B cell (primary cell): ENCODE measurements at places on chromosomes 4 and X. TPM values are rescaled to one million over a fixed set of nuclear protein-coding genes. Genes with fewer than 3 reads are reported as not detected.

DNA sequence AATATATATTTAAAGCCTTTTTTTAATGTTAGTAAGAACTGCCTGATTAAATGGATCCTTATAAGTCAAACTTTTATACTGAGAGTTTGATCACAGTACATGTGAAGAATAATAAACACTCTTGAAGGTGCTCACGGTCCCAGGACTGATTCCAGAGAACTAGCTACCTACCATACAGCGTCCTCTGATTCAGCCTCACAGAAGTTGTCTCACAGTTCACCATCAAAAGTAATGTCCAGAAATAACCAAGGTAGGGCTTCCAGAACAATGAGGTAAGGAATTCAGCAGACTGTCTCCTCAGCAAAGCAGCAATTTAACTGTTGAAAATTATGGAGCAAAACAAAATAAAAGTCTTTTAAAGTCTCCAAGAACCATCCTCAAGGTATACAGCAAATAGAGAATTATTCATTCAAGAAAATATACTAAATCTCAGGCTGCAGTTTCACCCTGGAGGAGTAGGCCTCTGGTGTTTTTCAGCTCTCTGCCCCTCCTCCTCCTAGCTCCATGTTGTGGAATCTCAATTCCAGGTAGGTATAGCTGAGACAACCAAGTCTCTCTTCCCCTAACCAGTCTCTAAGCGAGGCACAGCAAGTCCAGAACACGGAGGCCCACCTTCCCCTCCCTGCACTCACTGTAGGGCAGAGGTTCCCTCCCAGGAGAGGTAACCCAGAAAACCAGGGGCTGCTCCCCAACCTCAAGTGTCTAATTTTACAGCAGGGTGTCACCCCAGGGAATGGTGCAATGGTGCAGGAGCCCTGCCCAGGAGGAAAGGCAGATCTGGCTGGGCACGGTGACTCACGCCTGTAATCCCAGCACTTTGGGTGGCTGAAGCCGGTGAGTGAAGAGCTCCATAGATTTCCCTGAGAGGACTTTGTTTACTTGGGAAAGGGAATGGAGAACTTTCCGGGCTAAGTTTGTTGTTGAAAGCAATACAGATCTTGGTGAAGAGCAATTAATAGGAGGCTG is 28.6 kb downstream of the FAM241A start:
- no peak for DNase-seq
- no peak overlapping the region for H3K4me3 ChIP-seq
- H3K27ac ChIP-seq = no peak overlapping the region
- H3K27me3 ChIP-seq = no peaks in the 10 kb centered on the region

The GPR82 gene
- not detected in 2 replicates for total RNA-seq

DNA sequence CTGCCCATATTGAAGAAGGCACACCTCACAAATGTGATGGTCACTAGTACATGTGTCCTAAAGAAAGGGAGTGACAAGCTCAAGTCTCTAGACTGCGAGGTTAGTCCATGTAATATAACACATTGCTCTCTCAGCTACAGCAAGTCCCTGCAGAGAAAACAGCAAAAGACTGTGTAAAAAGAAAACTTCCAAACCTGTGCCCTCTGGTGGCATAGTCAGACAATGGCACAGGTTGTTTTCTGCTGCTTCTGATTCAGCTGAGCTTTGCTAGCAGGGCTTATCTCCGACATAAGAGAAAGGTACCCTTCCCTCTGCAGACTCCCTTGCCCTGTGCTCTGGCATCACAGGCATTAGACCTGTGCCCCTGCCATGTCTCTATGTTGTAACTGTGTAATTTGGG is 1.4 kb upstream of the SERPINA7 start:
- no peak overlapping the region for H3K4me3 ChIP-seq
- no peaks in the 10 kb centered on the region for H3K4me1 ChIP-seq
- DNase-seq = no peak
- no peaks in the 10 kb centered on the region for H3K36me3 ChIP-seq
- no peaks in the 10 kb centered on the region for H3K27me3 ChIP-seq
- H3K27ac ChIP-seq = no peak overlapping the region

GRCh38 chrX:17632942-17633341 is 104.4 kb upstream of the SCML1 start:
- no peaks in the 10 kb centered on the region for H3K4me1 ChIP-seq
- no peaks in the 10 kb centered on the region for H3K27me3 ChIP-seq
- no peak overlapping the region for H3K27ac ChIP-seq
- H3K4me3 ChIP-seq = no peak overlapping the region
- H3K36me3 ChIP-seq = no peaks in the 10 kb centered on the region

The INTS6L gene
- 42.4 and 46.2 TPM in 2 replicates for total RNA-seq

GRCh38 chrX:1392376-1393068 is 609 bp upstream of the SLC25A6 start:
- H3K27me3 ChIP-seq = no peaks in the 10 kb centered on the region
- H3K4me3 ChIP-seq = peak overlapping the region; percentile 100
- no peaks in the 10 kb centered on the region for H3K36me3 ChIP-seq
- peaks cover 22% of the 10 kb centered on the region for H3K4me1 ChIP-seq
- DNase-seq = no peak
- peak overlapping the region; percentile 96 for H3K27ac ChIP-seq

DNA sequence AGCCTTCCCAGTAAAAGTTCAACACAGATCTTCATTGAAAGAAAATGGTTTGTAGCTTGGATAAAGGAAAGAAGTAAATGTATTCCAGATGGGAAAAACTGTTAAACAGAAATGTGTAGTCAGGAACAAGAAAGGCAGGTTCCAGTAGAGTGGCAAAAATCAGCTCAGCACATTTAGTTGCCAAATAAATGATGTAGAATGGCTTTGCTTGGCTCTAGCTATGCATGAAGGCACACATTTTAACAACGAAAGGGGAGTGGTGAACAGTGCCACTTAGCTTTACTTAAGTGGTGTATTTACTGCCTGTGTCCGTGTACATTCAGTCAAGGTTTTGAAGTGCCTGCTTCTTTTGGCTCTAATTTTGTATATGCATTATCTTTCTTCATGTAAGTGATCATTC is 644.5 kb upstream of the ATOH1 start:
- H3K4me1 ChIP-seq = no peaks in the 10 kb centered on the region
- no peaks in the 10 kb centered on the region for H3K27me3 ChIP-seq
- no peaks in the 10 kb centered on the region for H3K36me3 ChIP-seq
- DNase-seq = no peak

GRCh38 chr4:38804654-38805295 is at the start of gene TLR1:
Gene TLR1, minus strand, starts transcription at chr4:38804791. Its CDS starts 5,960 bp downstream, at chr4:38798831.
- DNase-seq = peak; percentile 85
- no peaks in the 10 kb centered on the region for H3K27me3 ChIP-seq

- H3K4me3 ChIP-seq = no peak overlapping the region
- no peak overlapping the region for H3K27ac ChIP-seq
- no peak for DNase-seq
- H3K27me3 ChIP-seq = no peaks in the 10 kb centered on the region
- H3K36me3 ChIP-seq = no peaks in the 10 kb centered on the region
Measured at GRCh38 chr4:107299646-107300045, 263.5 kb upstream of the DKK2 start.

- no peak overlapping the region for H3K27ac ChIP-seq
- H3K27me3 ChIP-seq = peaks cover 8% of the 10 kb centered on the region
- H3K4me1 ChIP-seq = peaks cover 7% of the 10 kb centered on the region
Measured at GRCh38 chr4:27048429-27049238, 188.0 kb downstream of the STIM2 start.

The MRPS18C gene
- 44.0 and 45.0 TPM in 2 replicates for total RNA-seq

DNA sequence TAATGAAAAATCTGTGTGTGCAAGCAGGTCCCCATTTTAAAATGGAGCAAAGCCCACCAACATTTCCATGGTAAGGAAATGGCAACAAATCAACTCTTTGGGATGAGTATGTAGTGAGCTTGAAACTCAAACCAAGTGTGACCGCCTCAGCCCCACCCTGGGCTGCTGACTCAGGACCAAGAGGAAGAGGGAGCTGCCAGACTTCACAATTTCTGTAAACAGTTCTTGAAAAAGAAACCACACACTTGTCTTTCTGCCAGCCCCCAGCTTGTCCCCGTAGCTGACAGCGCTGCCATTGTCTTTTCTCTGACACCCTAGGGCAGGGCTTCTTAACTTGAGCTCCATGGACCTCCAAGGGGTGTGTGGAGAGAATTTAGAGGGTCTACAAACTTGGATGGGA is 10.3 kb downstream of the RTL5 start:
- H3K4me1 ChIP-seq = peaks cover 39% of the 10 kb centered on the region
- DNase-seq = peak; percentile 35
- H3K27me3 ChIP-seq = peaks cover 2% of the 10 kb centered on the region
- no peak overlapping the region for H3K27ac ChIP-seq
- H3K36me3 ChIP-seq = no peaks in the 10 kb centered on the region

The SRPX gene
- 0.59 and 0.83 TPM in 2 replicates for total RNA-seq

DNA sequence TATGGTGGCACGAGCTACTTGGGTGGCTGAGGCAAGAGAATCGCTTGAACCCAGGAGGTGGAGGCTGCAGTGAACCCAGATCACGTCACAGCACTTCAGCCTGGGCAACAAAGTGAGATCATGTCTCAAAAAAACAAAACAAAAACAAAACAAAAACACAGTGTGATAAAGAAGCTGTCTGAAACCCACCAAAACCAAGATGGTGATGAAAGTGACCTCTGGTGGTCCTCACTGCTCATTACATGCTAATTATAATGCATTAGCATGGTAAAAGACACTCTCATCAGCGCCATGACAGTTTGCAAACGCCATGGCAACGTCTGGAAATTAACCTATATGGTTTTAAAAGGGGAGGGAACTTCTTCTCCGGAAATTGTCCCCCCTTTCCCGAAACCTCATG is 29.4 kb upstream of the OPHN1 start:
- no peak overlapping the region for H3K4me3 ChIP-seq
- no peaks in the 10 kb centered on the region for H3K4me1 ChIP-seq
- H3K36me3 ChIP-seq = no peaks in the 10 kb centered on the region
- DNase-seq = peak; percentile 21
- no peaks in the 10 kb centered on the region for H3K27me3 ChIP-seq

DNA sequence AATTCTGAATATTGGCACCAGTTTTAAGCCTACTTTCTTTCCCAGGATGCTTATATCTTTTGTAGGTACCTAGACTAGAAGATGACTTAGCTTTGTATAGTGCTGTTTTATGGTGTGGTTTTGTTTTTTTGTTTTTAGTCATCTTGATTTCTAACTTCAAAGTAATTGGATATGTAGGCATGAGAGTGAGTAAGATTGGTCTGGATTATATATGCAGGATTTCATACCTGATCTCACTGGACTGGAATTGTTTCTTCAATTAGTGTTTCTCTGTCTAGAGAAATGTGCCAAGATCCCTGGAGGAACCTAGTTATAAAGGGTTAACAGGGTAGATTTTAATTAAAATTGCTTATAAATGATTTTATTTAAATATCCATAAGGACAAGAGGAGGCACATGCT is 23.1 kb downstream of the NAP1L5 start:
- DNase-seq = no peak
- H3K27ac ChIP-seq = no peak overlapping the region
- no peaks in the 10 kb centered on the region for H3K4me1 ChIP-seq
- no peak overlapping the region for H3K4me3 ChIP-seq
- peaks cover 4% of the 10 kb centered on the region for H3K36me3 ChIP-seq

- no peak overlapping the region for H3K27ac ChIP-seq
- no peak overlapping the region for H3K4me3 ChIP-seq
- H3K27me3 ChIP-seq = no peaks in the 10 kb centered on the region
Measured at GRCh38 chr4:94516067-94516466, 64.3 kb downstream of the PDLIM5 start.
